ENCODE measurements at places on chromosomes 3 and 15.
A peak's percentile ranks its signal among the peaks of the same experiment; 100 is the strongest.

DNA sequence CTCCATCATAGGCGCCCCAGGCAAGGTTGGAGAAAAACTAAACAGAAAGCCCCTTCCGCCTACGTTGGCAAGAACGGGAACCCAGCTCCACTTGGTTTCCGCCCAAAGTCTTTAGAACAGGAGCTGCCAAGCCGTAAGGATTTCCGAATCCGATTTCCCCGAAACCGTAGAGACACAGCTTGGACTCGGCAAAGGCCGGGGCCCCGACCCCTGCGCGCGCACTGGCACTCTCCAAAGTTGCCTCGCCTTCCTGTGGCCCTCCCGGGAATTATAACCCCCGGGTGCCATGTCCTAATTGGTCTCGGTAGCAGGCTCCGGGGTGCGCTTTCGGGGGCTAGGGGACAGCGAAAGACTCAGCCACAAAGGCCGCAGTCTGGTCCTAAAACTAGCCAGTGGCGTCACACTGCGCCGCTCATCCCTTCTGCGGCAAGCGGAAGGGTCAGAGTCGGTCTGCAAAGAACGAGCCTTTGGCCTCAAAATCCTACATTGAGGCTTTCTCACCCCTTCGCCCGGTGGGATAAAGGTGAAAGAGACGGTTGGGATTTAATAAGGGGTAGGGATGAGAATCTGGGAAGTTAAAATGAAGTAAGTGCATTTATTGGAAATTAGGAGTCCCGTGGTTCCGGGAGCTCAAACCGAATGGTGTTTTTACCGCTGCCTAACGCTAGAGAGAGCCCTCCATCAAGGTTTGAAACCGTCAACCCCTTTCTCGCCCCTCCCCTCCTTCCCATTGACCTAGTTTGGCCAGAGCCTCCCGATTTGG lies 6.8 kb downstream of the BCL6 start:
- DNase-seq, result peak; percentile 58

DNA sequence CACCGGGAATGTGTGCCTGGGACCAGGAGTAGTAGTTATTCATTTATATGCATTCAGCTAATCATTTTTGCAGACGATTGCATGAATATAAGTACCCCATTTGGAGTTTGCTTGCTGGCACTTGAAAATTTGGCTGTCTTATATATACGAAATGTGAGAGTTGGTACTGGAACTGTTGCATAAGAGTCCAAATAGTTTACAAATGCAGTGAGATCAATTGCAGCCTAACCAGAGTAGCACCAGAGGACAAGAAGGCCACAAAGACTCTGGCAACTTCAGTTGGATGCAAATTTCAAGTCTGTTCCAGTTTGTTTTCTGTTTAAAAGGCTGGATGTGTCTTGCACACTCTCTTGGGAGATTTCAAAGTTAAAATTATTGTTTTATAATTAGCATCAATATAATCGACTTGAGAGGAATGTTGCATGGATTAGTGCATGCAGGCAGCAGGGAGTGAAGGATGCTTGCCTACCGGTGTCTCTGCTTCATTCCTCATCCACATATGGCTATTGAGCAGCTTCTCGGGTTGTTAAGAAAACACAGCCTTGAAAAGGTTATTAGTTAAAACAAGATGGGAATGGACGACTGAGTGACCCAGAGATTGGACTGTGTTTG lies 213.0 kb downstream of the PTPRG start:
- no peak for DNase-seq

DNA sequence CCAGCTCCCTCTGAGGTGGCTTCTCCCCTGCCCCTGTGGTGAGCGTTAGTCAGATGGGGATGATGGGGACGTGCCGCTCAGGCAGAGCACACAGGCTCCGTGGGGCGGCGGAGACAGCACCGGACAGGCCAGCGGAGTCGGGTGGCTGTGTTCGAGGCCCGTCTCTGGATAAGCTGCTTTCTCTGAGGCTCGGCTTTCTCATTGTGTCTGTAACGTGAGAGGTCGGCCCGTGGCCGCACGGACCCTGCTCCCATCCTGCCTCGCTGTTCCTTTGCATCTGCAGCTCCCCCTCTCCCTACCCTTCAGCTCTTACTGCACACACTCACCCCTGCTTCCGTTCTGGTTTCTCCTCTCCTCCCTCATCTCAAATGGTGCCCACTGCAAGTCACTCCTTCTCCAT lies 62.5 kb downstream of the FAM43A start:
- DNase-seq, result no peak

DNA sequence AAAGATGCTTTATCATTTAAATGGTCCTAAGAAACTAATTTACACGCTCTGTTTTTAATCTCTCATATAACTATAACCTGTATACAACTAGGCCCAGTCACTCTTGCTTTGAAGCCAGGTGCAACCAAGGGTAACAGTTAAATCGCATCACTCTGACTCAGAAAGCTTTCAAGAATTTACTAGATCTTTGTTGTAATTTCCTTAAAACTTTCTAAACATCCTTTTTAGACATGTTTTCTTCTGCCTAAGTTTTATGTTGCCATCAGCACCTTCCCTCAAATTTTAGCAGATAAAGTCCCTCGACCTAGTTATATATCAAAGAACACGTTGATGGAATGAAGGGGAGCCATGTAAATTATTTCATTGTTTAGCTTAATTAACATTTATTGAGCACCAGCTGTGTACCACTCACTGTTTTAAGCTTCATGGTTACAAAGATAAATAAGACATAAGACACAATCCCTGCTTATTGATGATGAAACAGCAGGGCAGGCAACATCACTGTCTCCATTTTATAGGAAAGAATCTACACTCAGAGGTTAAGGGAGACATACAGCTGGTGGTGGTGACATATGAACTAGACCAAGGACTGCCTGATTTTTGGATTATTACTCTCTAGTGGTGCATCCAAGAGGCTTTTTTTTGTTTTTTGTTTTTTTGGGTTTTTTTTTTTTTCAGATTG lies 101.0 kb downstream of the CD200R1L start:
- DNase-seq, result no peak

DNA sequence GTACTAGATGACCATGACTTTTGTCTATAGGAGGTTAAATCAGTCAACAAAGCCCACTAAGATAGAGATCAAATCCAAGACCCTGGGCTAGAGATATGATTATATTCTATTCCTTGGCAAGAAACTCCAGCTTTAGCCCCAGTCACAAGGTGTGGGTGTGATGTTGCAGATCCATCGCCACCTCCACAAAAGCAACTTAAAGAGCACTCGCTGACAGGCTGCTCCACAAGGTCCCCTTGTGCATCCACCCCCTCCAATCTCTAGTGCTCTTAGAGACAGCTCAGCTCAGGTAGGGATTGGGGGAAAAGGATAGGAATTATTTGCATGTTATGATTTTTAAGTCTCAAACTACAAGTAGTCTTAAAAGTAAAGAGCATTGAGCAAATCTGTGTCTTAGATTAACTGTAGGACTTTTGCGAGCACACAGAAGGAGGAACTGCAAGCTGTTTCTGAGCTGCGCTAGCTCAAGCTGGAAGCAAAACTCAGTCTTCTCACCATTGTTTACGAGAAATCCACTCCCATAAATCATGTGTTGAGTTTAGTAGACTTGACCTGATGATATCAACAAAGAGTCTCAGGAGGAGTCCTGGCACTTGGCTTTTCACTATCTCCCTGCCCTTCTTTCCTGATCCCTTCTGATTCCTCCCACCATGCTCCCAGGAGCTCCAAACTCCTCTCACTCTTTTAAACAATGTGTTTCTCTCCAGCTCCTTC lies 177.6 kb downstream of the STAC start:
- DNase-seq, result no peak

- DNase-seq, result no peak
These were observed 518.1 kb downstream of the ROBO1 start for GRCh38 chr3:79249701-79250100.

- no peak for DNase-seq
These were observed 67.5 kb downstream of the CHST2 start for GRCh38 chr3:143187111-143187510.

Measured in stimulated activated CD4-positive, alpha-beta T cell treated with anti-CD3 and anti-CD28 coated beads, Interleukin-12 subunit alpha, Interleukin-12 subunit beta, amount 100 ng/mL, for 48 hours (primary cell).